ENCODE measurements at places on chromosomes 16 and 17.
A peak's percentile ranks its signal among the peaks of the same experiment; 100 is the strongest.

- DNase-seq = no peak
Observed at GRCh38 chr16:854808-855410, 54.4 kb upstream of the GNG13 start.

GRCh38 chr16:84098939-84099338 is 17.8 kb downstream of the MBTPS1 start:
- DNase-seq = no peak

DNA sequence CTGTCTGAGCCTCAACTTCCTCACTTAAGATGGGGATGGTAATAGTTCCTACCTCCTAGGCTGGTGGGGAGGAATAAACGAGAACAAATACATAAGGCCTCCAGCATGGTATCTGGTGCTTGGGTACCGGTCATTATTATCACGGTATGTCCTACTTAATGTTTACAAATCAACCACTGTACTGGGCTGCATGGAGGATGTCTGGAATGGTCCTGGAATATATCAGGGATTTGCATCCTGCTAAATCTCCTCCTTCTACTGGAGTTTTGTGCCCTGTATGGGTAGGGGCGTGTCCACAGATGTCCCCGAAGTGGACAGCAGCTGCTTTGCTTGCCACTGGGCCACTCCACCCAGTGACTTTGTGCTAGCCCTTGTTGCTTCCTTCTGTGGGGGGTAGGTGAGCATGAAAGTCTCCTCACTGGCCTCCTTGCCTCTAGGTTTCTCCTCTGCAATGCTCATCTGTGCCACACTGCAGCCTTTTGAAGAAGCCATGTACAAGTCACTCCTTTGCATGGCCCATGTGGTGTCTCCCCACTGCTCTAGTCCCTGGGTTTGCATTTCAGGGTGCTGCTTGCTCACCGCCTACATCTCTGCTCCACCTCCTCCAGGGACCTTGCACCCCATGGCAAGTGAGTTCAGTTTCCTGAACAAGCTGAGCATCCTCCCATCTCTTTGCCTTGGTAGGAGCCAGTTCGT is 2.2 kb upstream of the CMIP start:
- DNase-seq = no peak

DNA sequence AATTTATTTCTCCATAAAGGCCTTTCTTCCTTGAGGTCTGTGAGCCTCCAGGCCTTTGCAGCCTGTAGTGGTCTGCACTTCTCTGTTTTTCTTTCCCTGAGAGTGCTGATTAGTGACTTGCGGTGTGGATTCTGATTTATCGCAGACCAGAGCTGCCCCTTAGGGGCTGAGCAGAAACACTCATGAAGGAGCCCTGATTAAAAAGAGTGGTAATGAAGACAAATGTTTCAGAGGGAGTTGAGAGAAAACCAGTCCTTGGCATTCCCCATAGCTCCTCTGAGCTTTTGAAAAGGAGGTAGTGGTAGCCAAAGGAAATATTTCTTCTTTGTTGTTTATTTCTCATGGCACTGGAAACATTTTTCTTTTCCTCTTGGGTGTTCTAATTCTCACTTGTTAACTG is 268.1 kb upstream of the TBX2 start:
- no peak for DNase-seq

- DNase-seq = no peak
Observed at GRCh38 chr16:70795296-70795912, 5.6 kb downstream of the VAC14 start.

GRCh38 chr16:88846088-88846487 is 10.7 kb downstream of the GALNS start:
- no peak for DNase-seq

DNA sequence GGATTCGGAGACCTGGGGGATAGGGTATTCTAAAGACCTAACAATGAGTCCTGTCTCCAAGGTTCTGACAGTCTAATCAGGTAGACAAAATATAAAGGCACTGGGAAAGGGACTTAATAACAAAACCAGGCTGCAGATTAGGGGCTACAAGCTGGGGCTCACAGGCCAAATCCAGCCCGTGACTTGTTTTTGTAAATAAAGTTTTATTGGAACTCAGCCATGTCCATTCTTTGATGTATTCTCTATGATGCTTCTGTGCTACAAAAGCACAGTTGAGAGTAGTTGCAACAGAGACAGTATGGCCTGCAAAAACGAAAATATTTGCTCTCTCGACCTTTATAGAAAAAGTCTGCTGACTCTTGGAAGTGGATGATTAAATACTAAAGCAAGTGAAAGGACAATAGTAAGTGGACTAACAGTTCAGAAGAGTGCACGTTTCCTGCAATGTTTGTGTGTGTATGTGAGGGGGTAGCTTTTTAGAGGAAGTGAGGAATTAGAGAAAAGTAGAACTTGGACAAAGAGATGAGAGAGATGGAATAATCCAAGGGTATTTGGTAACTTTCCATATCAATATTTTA is 115.4 kb upstream of the ZFHX3 start:
- DNase-seq = no peak

DNA sequence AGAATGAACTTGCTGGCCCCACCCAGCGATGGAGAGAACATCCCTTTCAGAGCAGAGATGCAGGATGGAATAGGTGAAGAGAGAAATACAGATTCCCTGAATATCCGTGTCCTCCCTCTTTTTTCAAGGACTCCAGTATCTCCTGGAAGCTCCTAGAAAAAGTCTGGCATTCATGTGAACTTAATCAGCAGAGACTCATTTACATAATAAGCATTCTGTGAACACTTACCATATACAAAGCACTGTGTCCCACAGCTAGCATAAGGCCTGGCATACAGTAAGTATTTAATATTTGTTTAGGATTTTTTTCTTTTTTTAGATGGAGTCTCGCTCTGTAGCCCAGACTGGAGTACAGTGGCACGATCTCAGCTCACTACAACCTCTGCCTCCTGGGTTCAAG is 208.5 kb upstream of the RPL38 start:
- no peak for DNase-seq

GRCh38 chr16:61813339-61813738 is 222.9 kb downstream of the CDH8 start:
- no peak for DNase-seq

- peak; percentile 44 for DNase-seq
Observed at GRCh38 chr16:9092978-9093344, 1.5 kb downstream of the HAPSTR1 start.

- no peak for DNase-seq
Observed at GRCh38 chr17:48997827-48998586, 822 bp downstream of the IGF2BP1 start.

DNA sequence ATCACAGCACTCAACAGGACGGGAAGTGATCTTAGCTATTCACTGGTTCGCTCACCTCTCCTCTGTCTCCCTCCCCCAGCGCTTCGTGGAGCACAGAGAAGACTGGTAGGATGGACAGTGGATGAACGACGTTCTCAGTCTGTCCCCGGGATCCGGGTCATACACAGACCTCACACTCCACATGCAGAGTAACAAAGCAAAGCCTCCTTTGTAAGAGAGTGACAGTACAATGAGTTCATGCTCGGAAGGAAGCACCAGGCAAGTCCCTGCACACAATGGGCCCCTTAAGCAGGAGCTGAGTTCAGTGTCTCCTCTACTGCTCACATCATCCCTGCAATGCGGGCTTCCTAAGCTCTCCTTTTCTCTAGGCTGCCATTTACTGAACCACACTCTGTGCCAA is 356.9 kb downstream of the C16orf95 start:
- DNase-seq = no peak

DNA sequence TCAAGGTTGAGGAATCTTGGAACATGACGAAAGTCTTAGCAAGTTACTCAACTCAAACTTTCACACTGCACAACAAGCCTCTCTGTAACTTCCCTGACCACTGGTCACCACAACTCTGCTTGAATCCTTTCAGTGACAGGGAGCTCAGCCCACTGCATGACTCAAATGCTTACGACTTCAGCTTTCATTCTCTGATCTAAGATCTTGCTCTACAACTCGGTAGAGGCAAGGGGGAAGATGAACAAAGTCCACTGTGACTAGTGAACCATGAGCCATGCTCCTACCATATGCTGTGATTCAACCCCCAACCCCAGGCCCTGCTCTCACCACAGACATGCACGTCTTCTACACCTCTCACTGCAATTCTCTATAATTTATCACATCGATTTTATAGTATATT is 160.9 kb downstream of the SLC39A11 start:
- DNase-seq = no peak

- no peak for DNase-seq
Observed at GRCh38 chr17:78934681-78935418, 9.7 kb upstream of the TIMP2 start.

GRCh38 chr16:3143598-3144320 is 8.9 kb downstream of the ZNF213 start:
- DNase-seq = no peak

GRCh38 chr17:15409721-15410250 is 57.6 kb downstream of the CDRT4 start:
- DNase-seq = no peak

- no peak for DNase-seq
Observed at GRCh38 chr16:68848786-68849185, 5.5 kb downstream of the TANGO6 start.

DNA sequence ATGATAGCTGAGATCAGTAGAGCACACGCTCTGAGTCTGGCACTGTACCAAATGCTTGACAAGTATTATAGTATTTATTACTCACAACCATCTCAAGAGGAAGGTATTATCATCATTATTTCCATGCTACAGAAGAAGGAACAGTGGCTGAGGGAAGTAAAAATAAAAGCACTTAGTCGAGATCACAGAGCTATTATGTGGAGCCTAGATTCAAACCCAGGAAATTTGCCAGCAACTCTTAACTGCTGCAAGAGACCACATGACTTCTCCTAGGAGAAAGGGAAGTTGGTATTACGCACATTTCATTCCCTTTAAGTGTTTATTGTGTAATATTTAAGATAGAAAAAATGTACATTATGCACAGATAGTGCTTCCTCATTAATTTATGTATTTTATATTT is 1.0 kb upstream of the RHOT1 start:
- no peak for DNase-seq
